Activated CD4-positive, alpha-beta T cell treated with anti-CD3 and anti-CD28 coated beads for 48 hours (primary cell): ENCODE measurements at places on chromosomes 2 and 18.

- DNase-seq: no peak
Observed at GRCh38 chr2:132256251-132256902, 94.6 kb upstream of the ANKRD30BL start.

- DNase-seq: no peak
Observed at GRCh38 chr18:74356959-74357358, 41.3 kb downstream of the C18orf63 start.

DNA sequence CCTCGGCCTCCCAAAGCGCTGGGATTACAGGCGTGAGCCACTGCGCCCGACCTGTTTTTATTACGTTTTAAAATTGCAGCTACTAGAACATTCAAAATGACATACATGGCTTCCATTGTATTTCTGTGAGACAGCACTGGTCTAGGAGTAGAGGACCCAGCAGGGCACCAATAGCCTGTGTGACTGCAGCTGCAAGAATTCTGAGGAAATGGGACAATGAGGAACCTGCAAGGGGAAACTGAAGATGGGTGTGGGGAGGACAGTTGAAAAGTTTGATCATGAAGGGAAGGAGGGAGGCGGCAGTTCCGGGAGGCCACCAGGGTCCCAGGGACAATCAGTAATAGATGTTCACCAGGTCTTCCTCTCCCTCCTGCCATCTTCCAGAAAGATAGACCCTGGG, 13.9 kb upstream of the DNPEP start:
- no peak for DNase-seq

DNA sequence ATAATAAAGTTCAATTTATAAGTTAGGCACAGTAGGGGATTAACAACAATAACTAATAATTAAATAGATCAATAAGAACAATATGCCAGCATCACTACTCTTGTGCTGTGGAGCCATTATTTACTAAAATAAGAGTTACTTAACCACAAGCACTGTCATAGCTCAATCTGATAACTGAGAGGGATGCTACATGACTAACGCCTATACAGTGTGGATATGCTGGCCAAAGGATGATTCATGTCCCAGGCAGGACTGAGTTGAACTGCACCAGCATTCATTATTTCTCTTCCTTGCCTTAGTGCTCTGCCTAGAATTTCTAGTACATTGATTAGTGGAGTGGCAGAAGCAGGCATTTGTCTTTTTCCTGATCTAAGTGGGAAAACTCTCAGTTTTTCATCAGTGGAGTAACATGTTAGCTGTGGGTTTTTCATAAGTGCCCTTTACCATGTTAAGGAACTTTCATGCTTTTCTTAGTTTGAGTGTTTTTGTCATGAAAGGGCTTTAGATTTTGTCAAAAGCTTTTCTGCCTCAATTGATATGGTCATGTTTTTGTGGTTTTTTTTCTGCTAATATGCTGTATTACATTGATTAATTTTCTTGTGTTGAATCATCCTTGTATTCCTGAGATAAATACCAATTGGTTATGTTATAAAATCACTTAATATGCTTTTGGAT, 21.7 kb downstream of the KIAA1328 start:
- DNase-seq: peak; percentile 3

- DNase-seq: no peak
Observed at GRCh38 chr2:41937464-41937906, 110.3 kb upstream of the PKDCC start.

DNA sequence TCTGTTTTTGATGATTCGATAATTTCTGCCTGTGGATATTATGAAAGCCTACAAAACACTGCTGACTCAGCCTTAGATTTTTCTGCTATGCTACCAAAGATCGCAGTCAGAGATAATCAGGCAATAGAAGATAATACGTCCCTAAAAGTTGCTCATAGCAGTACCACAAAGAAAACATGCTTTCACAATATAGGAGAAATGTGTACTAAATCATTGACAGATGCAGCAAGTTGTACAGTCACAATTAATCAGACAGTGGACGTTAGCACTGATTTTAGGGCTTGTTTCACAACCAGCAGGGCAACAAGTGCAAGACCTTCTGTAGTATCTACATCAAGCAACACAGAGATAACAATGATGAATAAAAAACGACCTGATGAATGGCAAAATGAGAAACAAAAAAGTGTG, 19.5 kb downstream of the RBM44 start:
- no peak for DNase-seq

DNA sequence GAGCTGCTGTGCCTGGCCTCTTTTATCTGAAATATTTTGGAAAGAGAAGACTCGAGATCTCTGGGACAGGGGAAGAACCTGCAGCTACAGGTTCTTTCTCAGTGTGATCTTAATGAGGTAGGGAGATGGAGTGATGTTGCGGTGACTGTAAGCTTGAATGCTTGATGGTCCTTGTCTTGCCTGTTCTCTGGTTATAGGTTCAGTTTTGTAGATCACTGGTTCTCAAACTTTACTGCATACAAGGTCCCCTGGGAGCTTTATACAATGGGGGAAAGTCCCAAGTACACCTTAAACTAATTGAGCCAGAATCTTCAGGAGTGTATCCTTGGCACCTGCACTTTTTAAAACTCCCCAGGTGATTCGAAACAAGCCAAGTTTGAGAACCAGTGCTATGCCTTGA, 136.7 kb upstream of the CXCR4 start:
- DNase-seq: no peak

DNA sequence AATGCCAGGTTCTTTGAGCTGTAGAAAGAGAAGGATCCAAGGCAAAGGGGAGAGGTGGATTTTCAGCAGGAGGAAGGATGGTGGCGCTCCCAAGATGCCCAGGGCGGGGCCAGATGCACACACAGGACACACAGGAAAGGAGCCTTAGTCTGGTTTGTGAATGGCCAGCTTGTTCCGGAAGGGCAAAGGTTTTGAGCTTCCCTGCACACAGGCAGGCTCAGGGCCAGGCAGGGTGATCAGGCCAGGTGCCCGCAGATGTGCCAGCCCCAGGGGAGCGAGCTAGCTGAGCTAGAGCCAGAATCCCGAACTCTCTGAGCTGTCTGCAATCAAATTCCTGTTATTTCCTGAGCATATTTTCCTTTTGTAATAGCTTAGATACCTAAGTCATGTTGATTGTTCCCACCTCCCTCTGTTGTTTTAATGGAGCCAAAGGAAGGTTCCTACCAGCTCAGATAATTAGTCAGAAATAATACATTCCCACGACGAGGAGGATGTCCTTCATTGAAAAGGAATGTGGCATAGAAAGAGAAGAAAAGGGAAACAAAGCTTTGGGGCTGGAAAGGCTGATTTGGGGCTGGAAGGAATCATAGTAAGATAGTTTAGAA, 13.7 kb upstream of the OTOF start:
- no peak for DNase-seq

GRCh38 chr2:69641471-69641870, 2.1 kb downstream of the AAK1 start:
- no peak for DNase-seq

- no peak for DNase-seq
Observed at GRCh38 chr2:4077017-4077416, 373.6 kb downstream of the DCDC2C start.

- DNase-seq: no peak
Observed at GRCh38 chr2:171754254-171754939, 67.1 kb downstream of the DYNC1I2 start.

GRCh38 chr2:88831071-88831791, 139.8 kb downstream of the RPIA start:
- no peak for DNase-seq

DNA sequence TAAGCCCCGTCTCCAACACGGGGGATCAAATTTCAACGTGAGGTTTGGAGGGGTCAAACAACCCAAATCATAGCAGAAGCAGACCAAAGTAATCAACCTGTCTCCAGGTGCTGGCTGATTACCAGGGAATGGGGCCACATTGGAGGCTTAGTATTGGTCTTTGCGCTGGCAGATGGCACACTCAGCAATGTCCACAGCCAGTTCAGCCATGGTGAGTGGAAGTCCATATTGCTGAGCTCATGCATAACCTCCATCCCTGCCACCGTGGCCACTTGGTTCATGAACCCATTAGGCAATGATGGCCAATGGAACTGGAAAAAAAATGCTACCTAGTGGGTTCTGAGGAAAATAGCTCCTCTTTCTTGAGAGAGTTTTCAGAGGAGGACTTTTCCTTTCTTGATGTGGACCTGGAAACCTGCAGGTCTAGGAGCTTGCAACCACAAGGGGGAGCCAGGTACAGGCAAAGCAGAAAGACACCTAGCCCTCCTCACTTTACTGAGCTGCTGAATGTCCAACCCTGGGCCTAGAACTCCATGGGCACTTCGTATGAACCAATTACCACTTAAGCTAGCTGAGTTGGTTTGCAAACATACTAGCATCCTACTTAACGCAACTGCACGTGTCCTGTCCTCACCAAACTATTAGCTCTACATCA, 128.0 kb upstream of the GYPC start:
- peak; percentile 78 for DNase-seq

DNA sequence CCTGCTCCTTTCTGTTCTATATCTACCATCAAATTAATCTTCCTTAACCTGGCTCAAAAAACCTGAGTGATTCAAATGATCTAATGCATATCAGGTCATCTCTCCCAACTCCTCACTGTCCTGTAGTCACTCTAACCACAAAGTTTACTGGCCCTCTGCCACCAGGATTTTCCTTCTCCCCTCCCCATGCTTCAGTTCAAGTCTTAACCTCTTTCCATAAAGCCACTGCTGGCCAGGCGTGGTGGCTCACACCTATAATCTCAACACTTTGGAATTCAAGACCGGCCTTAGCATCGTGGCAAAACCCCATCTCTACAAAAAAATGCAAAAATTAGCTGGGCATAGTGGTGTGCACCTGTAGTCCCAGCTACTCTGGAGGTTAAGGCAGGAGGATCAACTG, 7.5 kb upstream of the SP3 start:
- DNase-seq: no peak

DNA sequence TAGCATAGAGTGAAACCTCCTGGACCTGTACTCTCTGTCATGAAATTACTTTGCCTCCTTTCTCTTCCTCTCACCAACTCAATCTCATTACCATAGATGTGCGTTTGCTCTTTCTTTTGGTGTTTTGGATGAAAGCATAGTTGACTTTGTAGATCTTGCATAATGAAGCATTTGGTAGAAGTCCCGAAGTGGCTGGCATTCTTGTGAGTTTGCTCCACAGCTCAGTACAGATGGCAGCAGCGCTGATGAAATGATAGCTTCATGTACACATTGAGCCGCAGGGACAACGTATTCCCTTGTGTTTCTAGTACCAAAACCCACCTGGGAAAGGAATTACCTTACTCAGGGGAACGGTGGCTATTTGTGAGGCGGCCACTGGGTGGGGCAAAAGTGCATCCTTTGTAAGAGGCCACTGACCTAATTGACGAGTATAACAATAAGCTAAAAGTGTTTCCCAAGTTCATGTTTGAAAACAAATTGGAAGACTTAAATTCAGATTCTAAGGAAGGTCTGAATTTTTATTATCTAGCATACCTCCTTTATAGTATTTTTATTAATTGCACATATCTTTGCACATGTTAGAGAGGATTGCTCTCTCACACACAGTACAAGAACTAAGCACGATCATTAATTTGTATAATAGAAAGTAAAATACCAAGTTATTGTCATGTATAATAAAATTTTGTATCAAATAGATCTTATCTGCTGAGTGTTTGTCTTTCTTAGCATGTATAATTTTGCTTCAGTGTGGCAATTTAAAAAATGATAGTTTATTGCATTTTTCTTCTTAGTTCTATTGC, 25.4 kb upstream of the CDH7 start:
- no peak for DNase-seq

GRCh38 chr2:60527762-60528161, 25.7 kb downstream of the BCL11A start:
- DNase-seq: no peak

DNA sequence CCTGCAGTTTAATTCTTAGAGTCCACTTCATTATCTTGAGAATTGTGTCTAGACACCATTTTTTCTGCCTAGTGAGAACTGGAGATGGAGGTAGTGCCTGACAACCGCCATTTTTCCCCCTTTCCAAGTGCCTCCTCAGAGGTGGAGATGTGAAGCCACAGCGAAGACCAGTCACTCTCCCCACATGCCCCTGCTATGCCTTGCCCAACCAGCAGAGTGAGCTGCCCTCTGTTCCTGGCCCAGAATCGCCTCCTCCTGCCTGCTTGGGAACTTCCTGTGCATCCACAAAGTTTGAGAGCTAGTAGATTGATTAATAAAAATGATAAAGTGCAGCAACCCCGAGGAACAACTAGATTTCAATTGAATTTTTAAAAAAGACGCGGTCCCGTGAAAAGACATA, 123.3 kb downstream of the CLIP4 start:
- DNase-seq: peak; percentile 34

DNA sequence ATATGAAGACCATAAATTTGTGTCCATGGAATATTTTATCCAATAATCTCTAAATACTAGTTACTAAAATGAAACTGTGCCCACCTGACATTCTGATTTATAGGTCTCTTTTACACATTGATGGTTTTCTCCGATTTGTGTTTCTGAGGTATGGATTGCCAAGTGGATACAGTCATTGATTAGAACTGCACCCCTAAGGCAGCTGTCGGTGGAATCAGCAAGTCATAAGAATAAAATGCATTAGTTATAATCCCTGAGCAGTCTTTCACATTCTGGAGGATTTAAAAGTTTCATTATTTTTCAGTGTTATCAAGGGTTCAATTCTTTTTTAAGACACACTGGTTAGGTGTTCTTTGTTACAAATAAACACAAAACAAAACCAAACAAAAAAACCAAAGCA, 6.0 kb downstream of the CAVIN2 start:
- no peak for DNase-seq

GRCh38 chr18:9095297-9096006, 7.0 kb upstream of the NDUFV2 start:
- DNase-seq: peak; percentile 76

DNA sequence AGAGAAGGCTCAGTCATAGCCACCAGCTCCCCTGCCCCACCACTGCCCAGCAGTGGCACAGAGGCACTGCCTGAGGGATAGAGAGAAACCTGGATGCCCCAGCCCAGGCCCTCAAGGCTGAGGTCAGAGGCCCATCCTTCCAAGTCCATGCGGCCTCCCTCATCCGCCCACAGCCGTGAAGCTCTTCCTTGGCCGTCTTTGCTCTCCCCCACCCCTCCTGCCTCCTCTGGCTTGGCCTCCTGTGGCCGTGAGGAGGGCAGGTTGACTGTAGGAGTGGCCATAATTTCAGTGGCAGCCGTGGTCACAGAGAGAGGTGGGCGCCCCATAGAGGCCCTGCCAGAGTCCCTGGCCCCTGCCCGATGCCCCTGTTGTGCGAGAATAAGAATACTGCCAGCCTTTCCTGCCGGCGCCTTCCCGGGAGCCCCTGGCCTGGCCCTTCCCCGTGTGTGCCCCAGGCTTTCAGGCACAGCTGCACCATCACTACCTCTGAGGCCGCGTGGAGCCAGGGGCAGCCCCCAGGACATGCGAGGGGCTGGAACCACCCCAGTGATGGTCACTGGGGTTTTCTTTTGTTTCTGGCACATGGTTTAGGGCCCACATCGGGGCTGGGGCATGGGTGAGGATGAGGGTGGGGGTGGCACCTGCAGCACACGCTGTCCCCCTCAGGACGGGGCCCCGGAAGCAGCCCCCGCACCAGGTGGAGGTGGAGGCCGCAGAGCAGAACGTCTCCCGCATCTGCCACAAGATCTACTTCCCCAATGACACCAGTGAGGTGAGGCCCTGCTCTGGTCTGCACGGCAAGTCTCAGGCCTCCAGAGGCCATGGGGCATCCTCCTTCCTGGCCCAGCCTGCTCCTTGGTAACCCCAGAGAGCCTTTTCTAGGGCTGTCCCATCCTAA, 13.1 kb upstream of the GPR17 start:
- peak; percentile 28 for DNase-seq
